ENCODE measurements at places on chromosomes 4 and X.

DNA sequence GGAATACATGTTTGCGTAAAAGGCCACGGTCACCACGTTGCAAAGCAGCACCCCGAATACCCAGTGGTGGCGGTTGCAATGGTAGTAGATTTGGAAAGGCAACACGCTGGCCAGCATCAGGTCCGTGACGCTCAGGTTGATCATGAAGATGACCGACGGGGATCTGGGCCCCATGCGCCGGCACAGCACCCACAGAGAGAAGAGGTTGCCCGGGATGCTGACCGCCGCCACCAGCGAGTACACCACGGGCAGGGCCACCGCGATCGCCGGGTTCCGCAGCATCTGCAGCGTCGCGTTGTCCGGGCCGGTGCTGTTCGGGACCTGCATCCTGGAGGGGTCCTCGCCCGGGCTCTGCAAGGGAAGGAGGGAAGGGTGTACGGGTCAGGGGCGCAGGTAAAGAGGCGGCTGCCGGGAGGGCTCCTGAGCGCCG lies 13.5 kb upstream of the ASMTL start:
- no peak for DNase-seq

DNA sequence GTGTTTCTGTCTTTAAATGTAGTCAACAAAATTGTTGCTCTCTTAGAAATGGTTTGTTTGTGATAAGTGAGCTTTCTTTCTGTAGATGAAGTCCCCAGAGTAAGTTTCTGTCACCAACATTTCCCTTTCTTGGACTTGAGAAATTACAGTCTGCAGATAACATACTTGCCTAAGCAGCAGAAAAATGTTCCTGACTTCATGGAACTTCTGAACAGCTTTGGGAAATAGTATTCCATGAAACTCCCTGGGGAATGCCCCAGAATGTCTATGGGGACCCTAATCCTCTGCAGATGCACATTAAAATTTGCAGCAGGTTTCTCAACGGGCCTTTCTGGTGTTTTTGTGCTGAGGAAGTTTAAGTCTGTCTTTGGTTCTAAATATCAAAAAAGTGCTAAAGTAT lies 38.6 kb upstream of the NEIL3 start:
- no peak for DNase-seq

DNA sequence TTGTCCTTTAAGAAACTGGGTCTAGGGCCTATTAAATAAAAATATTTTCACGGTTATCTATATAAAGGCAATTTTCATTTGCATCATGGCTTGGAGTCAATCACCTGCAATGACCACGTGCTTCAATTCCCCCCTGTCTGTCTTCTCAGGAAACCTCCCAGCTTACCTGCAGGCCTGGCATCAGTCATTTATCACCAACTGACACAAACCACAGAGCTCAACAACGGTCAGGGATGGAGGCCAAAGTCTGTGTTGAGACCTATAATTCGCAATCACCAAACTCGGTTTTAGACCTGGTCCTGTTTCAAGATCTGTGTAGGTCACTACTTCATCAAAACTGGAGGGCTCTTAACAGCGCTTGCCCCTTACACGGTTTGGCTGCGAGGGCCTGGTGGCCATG lies 1.9 kb downstream of the SLC9A7 start:
- DNase-seq = no peak

DNA sequence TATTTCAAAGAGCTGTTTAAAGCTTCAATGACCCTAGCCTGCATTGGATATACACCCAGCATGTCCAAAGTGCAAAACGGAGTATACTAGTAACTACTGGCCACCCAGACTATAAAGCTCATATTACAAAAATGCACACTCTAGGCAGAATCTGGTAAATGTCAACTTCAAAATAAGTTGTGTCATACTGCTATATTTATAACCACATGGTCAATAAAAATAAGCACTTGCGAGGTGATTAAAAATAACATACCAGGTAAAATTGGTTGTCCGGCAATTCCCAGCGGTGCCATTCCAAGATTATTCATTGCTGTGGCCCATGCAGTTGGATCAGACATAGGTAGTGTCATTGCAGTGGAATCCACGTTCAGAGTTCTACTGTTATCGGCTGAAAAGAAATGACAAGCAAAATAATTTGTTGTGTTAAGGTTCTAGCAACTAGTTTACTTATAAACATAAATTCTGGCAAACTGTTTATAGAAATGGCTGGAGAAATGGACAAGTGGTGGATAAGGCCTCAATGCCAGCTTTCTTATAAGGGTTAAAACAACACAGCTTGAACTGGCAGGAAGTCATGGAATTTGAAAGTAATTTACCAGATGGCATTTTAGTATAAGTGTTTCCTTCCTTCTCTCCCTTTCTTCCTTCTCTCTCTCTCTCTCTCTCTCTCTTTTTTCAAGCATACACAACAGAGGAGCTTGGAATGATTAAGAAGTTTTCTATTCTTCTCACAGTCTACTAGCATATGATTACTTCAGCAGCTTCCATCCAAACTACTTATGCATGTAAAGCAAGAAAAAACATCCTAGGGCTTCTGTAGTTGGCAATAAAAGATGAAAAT lies 199.9 kb downstream of the ENOX2 start:
- DNase-seq = no peak

DNA sequence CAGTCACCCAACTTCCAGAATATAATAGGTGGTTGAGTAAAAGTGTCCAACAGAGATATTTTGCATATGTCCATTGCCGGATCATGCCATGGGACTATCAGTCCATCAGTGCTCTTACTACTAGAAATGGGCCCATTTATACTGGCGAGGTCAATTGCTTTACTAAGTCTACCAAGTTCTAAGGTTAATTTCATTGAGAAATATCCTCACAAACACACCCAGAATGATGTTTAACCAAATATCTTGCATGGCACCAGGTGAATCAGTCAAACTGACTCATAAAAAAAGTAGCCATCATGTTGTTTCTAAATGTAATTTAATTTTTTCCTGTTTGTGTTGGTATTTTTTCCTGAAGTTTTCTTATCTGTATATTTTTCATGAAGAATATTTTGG lies 1217.0 kb downstream of the RAPGEF2 start:
- DNase-seq = no peak

- DNase-seq = no peak
Observed at GRCh38 chr4:38456096-38456495, 207.9 kb upstream of the KLF3 start.

DNA sequence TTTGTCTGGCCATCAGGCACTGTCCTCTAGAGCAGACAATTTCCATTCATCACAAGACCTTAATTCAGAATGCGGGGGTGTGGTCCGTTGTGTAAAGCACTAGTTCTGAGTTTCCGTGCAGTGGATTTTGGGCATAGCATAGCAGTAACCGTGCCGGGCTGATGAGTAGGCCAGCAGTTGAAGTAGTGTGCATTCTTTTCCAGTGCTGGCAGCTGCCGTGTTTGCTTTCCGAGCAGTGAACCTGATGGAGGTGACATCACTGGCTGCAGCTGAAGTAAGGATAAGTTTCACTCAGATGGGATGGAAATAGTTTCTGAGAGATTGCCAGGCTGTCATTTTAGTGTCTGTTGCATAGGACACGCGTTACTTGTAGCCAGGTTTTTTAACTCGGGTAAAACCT lies 107.0 kb upstream of the STIM2 start:
- DNase-seq = peak; percentile 78

GRCh38 chrX:108415891-108416290 lies 22.3 kb downstream of the COL4A6 start:
- no peak for DNase-seq

DNA sequence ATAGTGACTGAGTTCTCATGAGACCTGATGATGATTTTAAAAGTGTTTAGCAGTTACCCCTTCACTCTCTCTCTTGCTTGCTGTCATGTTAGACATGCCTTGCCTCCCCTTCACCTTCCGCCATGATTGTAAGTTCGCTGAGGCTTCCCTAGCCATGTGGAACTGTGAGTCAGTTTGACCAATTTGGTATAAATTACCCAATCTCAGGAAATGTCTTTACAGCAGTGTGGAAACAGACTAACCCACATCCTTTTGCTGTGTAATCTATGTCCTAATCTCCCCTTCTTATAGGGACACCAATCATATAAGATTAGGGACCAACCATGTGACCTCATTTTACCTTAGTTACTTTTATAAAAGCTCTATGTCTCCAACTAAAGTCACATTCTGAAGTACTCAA lies 677.8 kb downstream of the ADGRL3 start:
- no peak for DNase-seq

GRCh38 chrX:28010875-28011274 lies 29.6 kb upstream of the DCAF8L1 start:
- DNase-seq = no peak

Data from right forelimb (tissue), 1 donor.